ENCODE measurements at places on chromosomes 6 and 20.

DNA sequence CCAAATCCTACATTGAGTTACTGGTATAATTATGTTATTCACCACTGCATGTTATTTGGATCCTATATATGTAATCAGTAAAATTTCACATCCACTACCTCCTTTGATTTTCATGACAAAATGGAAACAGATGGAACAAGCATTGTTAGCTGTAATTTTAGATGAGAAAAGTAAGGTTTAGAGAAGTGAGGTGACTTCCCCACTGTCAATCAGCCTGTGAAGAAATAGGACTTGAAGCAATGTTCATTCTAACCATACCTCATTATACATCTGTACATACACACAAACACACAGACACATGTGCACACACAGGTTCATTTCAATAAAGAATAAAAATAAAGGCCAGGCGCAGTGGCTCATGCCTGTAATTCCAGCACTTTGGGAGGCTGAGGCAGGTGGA, 23.7 kb upstream of the QKI start:
- no peak for DNase-seq

- no peak for DNase-seq
Measured at GRCh38 chr6:44933108-44933507, 395.0 kb upstream of the RUNX2 start.

GRCh38 chr6:95203153-95203754, 374.1 kb upstream of the MANEA start:
- peak; percentile 32 for DNase-seq

DNA sequence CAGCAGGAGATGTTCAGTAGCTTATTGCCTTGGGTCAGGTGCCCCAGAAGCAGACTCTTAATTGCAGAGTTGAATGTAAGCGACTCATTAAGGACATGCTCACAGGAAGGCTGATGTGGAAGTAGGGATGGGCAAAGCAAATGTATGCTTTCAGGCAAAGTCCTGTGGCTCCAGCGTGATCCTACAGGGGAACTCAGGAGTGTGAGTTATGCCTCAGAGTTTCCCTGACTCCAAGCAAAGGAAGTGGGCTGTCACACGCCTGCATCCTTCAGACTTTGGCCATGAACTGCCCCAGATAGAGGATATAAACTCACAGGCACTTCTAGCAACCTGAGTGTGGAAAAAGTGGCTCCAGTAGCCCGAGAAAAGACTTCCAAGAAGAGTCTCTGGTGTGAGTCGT, 64.9 kb upstream of the ZNF133 start:
- DNase-seq: peak; percentile 12

DNA sequence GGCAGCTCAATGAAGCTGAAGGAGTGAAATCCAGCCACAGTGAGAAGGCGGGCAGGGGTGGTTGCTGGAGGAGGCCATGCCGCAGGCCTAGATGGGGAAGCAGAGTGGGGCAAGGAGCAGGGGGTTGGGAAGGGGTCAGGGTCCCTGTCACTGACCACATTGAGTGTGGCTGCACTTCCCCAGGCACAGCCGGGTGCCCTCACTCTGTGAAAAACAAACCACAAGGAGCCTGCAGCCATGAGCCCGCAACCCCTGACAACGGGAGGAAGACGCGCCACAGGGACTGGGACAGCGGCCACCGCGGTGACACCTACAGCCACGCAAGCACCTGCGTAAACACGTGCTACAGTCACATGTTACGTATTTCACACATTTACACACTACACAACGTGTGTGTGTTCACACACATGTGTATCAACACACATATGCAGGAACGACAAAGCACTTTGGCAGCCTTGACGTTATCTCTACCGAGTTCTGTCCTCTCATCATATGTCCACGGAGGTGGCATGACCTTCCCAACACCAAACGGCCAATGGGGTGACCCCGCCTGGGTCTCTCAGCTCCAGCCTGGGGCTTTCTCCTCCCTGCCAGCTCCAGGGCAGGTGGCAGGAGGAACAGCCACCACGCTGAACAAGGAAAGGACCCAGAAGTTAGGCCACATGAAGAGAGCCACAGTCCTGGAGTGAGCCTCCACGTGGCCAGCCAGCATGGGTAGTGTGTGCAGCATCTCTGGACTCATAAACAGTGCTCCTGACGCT, 137.6 kb upstream of the RPS6KA2 start:
- DNase-seq: no peak

GRCh38 chr20:32742322-32743236, 688 bp downstream of the COMMD7 start:
- no peak for DNase-seq

DNA sequence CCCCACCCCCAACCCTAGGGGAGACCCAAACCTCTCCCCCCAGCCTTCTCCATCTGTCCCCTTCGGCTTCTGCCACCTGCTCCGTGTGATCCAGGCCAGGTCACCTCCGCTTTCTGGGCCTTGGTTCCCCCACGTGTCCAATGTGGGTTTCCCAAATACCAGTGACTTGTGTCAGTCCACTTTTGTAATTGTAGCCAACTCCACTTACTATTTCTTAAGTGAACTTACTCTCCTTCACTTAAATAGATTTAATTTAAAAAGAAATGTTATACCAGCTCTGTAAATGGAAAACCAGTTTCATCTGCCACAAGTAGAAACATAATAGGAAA, 10.0 kb upstream of the FAM110A start:
- no peak for DNase-seq

- peak; percentile 62 for DNase-seq
Measured at GRCh38 chr6:35583893-35584688, 71.4 kb upstream of the TULP1 start.

GRCh38 chr20:31573555-31574321, 31.4 kb upstream of the ID1 start:
- peak; percentile 61 for DNase-seq

DNA sequence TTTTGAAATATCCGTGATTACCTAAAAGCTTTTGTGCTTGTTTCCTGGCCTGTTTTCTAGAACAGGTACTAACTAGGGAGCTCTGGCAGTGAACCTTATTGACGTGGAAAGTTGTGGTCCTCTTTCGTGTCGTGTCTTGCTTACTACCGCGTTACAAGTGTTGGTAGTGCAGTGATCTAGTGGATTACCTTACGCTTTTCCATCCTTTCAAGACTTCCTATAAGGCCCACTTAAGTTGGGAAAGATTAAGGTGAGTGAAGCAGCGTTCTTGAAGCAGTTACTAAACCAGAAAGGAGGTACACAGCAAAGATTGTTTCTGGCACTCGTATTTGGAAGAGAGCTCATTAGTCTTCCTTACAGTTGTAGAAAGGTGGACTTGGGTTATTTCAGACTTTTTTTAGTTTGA, 1.9 kb downstream of the PNRC1 start:
- peak; percentile 39 for DNase-seq

DNA sequence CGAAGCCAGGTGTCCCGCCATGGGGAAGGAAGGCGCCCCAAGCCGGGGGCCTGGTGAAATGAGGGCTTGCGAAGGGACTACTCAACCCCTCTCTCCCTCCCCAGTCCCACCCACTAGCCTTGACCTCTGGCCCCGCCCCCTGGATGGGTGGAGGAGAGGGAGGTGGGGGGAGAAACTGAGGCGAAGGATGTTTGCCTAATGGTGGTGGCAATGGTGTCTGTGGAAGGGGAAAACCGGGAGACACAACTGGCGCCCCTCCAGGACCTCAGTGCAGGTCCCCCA, at the start of gene POU5F1:
Gene POU5F1, minus strand, starts transcription at position 83 of the 282 bp plus-strand sequence. Its CDS starts 62 bp downstream, at position 21.
- no peak for DNase-seq

- no peak for DNase-seq
Measured at GRCh38 chr6:131728296-131728939, 17.6 kb upstream of the CTAGE9 start.

DNA sequence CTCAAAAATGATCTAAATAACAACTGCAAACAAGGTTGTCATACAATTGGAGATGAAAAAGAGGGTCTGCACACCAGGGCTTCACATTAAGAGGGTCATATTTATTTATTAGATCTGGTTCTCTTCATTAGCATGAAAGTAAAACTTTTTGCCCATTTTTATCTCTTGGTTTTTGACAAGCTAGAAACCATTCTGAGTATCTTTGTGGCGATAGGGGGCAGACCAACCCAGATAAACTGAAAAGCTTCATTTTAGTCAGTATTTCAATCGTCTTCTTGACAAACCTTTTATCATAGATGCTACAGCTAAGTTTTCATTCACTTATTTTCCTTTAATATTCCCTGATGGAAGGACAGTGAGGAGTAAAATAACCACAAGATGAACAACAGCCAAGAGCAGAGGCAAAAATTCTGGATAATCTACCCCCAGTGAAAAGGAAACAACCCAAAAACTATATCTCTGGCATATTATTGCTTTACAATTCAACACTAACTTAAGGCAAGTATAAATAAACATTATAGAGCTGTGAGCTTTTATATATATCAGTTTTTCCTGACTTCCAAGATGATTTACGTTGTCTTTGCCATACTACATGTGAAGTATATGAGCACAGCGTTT, 45.2 kb downstream of the THEMIS start:
- DNase-seq: no peak

DNA sequence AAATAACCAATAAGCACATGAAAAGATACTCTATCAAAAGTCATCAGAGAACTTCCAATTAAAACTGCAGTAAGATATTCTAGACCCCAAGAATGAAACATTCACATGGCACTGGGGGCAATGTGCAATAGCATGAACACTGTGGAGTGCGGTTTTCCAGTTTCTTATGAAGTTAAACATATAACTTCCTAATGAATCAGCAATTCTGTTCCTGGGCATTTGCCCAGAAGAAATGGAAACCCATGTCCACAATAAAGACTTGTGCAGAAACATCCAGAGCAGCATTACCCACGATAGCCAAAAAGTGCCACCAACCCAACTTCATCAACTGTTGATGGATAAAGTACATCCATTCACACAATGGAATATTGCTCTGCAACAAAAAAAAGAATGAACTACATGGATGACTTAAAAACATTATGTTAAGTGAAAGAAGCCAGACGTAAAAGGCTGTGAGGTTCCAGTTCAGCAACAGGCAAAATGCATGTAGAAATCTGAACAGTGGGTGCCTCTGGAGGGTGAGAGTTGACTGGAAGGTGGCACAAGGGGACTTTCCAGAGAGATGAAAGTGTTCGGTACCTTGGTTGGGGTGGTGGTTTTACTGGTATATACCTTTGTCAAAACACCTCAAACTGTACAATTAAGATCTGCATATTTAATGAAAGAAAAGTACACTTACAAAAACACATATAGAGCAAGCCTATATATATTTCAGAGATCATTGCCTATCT, 207.2 kb upstream of the ECI2 start:
- DNase-seq: no peak

DNA sequence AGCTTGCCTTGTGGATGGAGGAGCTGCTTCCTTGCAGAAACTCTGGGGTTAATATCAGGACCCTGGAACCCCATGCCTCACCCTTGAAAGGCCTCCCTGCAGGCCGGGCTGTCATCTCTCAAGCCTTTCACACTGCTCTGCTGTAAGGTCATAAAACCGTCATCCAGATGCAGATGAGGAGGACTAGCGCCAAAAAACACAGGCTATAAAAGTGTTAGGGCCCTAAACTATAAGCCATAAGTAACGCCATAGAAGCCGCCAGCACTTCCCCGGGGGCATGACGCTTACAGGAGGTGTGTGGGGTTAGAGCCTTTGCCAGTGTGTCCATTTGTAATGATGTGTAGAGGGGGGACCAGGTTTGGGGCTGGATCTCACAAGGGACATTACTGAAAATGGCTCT, 47.6 kb downstream of the CDH4 start:
- DNase-seq: no peak

GRCh38 chr20:14712302-14712739, 374.9 kb upstream of the FLRT3 start:
- DNase-seq: peak; percentile 86

GRCh38 chr6:20870021-20870420, 335.8 kb downstream of the CDKAL1 start:
- DNase-seq: no peak

DNA sequence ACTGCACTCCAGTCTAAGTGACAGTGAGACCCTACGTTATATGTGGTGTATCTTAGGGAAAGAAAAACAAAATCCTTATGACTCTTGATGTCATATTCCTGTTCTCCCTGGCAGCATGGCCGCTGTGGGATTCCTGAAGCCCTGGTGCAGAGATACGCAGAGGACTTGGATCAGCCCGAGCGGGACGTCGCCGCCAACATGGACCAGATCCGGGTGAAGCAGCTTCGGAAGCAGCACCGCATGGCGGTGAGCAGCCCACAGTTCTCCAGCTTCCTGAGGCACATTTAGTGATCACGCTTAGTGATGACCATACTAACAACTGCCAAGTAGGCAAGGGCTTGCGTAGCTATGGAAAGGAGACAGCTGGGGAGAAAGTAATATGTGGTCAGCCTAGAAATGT, 200.9 kb upstream of the UST start:
- no peak for DNase-seq

DNA sequence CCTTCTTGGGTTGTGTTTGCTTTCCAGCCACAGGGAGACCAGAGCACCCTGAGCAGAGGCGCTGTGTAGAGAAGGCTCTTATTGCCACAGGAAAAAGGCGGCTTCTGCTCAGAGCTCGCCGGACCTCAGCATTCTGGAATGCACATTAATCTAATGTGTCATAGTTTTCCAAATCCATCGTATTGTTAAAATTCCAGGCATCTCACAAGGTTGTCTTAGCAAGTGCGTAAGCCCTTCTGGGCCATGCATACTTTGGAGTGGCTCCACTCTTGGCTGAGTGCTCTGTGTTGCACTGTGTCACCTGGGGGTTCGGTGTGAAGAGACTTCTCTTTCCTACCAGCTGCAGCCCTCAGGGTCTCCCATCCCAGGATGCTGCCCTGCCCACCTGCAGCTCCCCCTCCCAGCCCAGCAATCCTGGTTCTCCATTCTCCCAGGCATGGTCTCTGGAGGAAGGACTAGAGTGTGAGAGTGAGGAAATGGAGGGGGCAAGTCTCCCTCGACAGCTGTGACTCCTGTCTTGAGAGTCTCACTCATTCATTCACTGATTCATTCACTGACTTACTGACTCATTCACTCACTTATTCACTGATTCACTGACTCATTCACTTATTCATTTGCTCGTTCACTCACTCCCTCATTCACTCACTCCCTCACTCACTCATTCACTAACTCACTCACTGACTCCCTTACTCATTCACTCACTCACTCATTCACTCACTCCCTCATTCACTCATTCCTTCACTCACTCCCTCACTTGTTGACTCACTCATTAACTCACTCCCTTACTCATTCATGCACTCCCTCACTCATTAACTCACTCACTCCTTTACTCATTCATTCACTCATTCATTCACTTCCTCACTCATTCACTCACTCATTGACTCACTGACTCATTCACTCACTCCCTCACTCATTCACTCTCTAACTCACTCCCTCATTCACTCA, 83.7 kb upstream of the MPC1 start:
- DNase-seq: no peak

All from Caki2 (cell line).